Transverse colon (tissue), 4 donors: ENCODE measurements at places on chromosomes 3 and 15. TPM values are rescaled to one million over a fixed set of nuclear protein-coding genes. Genes with fewer than 3 reads are reported as not detected.

Gene LINGO1
- total RNA-seq = not detected

Gene GPR27
- total RNA-seq = 0.79 TPM

Gene REC114
- total RNA-seq = not detected

Gene H1-8
- total RNA-seq = not detected

Gene AHSG
- not detected for total RNA-seq

Gene ITIH4
- total RNA-seq = 3.0 TPM

Gene NANOGP8
- 1.1 TPM for total RNA-seq

Gene FBXL22
- total RNA-seq = 9.1 TPM

DNA sequence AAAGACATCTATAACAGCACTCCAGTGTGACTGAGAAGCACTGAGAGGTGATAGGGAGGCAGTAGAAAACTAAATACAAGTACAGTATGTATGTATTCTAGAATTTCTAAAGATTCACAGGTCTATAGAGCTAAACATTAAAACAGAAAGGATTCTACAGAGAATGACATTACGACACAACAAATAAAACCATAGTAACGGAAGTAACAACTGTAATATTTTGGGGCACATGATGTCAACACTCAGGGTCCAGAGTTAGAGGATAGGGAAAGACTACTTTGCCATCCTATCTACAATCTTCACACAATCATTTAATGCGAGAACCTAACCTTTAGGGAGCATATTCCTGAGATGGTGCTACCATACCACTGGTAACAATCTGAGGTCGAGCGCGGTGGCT is 13.6 kb downstream of the UBXN7 start:
- DNase-seq = no peak

DNA sequence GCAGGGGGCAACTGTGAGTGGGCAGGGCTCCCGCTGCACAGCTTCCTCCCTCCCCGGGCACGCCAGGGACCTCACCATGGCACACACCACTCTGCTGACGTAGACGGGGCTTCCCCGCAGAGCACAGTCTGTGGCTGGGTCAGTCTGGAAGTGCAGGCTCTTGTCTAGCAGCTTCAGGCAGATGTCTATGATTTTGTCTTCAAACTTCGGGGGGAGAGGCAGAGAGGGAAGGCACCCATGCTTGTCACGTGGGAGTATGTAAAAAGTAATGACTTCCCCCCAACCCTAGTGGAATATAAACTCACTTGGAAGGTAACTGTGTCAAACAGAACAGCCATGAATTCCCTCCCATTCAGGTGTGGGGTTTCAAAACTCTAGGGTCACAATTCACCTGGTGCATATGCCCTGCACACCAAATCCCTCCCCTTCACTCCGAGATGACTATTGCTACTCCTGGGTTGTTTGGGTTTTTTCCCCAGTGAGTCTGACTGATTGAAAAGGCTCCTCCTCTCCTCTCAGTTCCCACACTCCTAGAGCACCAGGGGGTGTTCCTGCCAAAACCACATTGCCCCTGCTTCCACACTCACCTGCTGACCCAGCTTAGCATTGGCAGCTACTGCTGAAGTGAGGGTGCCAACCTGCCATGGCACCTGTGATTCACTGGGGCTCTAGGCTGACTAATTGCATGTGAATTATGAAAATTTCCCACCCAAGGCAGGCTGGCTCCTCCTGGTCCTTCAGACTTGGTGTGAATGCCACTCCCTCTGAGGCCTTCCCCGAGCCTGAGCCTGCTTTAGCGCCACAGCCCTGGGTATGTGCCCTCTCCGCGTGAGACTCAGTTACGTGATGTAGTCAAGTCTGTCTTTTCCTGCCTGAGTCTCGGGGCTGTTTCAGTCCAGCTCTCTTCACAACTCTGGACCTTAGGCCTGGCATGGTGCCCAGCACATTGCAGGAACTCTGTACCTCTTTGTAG is 13.0 kb downstream of the TGM5 start:
- DNase-seq = peak; percentile 20

GRCh38 chr15:57591822-57592367 is at the start of gene MYZAP:
MYZAP (plus strand) TSS chr15:57591904; CDS start chr15:57592035, 131 bp downstream.
- DNase-seq = peak; percentile 82

- no peak for DNase-seq
Observed at GRCh38 chr3:118495206-118495605, 539.4 kb downstream of the IGSF11 start.

DNA sequence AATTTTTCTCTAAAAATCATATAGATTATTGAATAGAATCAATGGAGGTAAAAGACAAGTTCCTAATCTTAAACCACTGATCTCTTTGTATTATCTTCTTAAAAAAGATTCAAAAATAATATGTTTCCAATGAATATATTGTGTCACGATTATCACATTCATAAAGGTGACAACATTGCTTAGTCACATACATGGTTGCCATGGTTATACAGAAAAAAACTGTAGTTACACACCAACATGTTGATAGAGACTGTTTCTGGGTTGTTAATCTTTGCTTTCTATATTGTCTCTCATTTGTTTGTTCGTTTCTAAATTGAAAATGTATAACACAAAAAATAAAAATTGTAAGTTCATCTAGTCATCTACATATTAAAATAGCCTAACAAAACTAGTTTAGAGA is 376.0 kb upstream of the ALCAM start:
- DNase-seq = no peak

DNA sequence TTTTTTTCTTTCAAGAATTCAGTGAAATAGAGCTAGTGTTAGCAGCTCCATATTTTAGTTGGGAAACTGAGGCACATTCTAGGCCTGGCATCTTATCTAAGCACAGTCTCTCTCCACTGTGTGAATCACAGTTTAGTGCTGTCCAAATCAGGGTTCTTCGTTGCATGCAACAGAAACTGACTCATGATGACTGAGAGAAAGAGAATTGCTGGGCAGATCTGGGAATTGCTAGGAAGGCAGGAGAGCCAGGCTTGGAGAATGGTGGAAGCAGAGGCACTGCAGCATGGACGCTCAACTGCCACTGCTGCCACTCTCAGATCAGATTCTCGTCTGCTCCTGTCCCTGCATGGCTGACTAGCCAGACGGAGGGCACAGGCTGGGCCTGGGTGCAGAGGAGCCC is 40.7 kb upstream of the CHST2 start:
- no peak for DNase-seq

DNA sequence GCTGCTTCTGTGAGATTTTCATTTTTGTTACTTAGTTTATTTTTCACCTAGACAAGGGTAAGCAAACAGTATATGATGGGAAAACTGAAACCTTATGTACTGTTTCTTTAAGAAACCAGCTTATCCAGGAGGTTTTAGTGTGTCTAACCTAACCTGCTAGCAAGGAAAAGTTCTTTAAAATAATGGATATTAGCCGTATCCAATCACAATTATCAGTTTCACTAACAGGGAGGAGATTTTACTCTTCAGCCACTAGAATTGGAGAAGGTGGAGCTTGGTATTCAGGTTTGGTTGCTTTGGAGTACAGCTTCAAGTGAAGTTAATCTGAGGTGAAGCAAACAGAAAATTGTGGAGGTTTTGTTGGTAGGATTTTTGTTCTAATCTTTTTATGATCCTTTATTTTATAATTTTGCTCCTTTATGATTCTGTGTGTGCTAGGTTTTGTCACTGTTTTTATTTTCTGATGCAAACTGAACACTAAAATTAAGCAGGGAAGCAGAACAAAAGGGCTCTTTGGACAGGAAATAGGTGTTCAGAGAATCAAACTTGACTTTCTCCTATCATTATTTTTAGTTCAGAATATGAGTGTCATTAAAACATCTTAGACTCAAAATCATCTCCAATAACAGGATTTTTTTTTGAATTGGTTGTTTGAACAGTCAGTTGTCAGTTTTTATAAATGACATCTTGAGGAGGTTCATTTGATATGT is 13.0 kb downstream of the ZFAND6 start:
- DNase-seq = no peak

DNA sequence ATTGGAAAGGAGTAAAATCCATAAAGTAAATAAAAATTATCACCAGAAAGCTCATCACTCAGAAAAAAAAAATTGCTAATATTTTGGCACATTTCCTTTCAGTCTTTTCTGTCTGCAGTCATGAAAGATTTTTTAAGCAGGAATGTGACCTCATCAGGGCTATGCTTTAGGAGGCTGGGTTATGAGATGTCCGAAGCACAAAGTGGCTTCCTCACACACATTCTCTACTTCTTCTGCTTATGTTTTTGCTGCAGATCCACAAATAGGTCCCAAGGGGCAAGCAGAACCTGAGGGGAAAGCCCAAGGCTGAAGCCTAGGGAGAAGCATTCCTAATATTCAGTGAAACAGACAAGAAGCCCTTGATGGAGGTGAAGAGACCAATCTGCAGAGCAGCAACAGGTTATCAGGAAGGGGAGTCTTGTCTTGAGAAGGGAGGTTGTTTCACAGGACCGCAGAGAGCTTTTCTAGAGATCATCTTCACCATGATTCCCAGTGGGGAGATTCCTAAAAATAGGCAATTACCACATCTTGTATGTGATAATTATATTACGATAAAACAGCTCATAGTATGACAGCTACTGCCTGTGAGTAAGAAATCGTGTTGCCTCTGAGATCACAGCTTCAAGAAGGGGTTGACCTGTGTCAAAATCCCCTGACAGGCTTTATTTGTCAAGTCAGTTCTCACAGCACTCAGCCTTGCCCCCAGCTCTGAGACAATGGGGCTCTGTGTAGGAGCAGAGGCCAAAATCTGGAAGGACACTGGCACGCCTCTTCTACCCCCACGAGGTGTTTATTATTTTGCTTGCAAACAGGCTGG is 60.5 kb downstream of the IGF2BP2 start:
- no peak for DNase-seq

DNA sequence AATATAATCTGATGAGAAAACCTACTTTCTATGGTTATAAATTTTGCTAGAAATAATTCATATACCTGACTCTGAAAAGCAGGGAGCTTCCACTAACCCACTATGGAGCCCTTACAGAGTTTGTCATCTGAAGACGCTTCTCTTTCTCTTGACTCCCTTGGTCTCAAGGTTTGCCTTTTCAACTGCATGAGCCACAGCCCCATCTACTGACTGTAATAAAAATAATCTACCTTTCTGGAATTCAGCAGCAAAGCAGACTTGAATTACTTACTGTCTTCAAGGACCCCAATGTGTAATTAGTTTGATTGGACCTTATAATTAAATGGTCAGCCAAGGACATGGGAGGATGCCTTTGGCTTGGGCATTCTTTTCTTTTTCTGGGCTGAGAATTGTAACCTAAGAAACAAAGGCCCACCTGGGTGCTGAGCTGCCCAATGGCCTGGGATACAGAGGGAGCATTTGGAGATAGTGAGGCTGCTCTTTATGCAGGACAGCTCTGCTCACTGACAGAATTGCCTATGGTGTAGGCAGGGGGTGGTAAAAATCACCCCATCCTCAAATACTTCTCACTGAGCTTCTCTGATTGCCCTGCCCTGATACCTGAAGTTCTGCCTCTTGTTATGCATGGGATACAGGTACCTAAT is 178.6 kb upstream of the TRIM42 start:
- no peak for DNase-seq

- DNase-seq = no peak
Observed at GRCh38 chr3:51544011-51544775, 5.7 kb downstream of the RAD54L2 start.

- no peak for DNase-seq
Observed at GRCh38 chr15:48644827-48645557, 517 bp downstream of the FBN1 start.

- DNase-seq = no peak
Observed at GRCh38 chr15:22988811-22989210, 8.6 kb upstream of the CYFIP1 start.

DNA sequence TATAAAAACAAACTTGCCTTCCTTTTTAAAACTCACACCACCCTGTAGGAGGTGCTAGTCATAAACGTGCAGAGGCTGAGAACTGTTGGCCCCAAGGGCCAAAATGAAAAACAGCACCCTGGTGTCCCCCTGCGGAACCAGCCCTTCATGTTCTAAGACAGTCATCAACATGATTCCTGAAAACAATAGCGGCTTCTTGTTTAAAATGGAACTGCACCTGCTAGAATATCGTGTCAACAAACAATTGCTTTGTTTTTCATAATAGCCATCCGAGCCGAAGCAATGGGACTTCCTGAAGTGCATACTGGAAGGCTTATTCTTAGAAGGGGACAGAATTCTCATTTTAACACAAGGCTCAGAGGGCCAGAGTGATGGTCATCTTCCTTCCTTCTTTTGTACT is 43.7 kb downstream of the MECOM start:
- no peak for DNase-seq

- no peak for DNase-seq
Observed at GRCh38 chr3:158152186-158152585, 42.3 kb downstream of the RSRC1 start.

DNA sequence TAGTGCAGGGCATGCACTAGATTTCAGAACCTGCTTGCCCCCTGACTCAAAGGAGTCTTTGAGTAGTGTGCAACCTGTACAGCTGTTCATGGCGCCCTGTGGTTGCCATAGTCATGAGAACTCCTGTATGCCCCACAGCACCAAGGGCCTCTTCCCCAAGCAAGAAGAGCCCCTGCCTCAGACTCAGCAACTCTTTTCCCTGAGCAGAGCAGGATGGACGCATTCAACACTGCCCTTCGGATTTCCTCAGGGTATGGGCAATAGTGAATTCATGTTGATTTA is 89.7 kb upstream of the KLF13 start:
- DNase-seq = no peak

DNA sequence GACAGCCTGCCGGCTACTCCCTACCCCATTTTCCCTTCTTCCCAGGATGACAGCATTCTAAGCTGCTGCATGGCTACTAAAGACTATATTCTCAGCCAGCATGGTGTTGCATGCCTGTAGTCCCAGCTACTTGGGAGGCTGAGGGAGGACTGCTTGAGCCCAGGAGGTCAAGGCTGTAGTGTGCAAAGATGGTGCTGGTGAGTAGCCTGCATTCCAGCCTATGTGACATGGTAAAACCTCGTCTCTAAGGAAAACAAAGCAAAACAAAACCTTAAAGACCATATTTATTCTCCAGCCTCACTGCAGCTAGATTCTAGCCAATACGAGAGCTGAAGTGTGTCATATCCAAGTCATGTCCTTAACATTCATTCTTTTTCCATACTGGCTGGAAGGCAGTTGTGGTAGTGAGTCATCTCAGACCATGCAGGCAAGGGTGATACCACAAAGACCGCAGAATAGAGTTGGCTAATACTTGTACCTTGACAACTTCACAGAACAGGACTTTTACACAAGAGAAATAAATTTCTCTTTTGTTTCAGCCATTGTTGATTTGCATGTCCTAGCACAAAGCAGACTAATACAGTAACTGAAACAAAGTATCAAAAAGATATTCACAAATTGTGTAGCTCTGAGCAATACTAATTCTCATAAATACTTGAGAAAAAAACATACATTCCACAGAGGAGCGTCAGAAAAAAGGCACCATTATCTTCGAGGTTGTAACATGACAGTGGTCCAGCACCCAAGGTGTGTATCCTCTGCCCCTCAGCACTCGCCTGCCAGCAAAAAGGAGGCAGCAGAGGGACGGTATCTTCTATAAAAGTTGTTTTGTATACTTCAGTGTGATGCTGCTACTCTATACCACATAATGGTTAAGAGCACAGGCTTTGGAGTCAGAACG is 14.8 kb downstream of the PBRM1 start:
- DNase-seq = no peak

GRCh38 chr3:10774825-10775224 is 41.2 kb upstream of the SLC6A11 start:
- DNase-seq = no peak
